ENCODE measurements at places on chromosomes 3 and 15.

DNA sequence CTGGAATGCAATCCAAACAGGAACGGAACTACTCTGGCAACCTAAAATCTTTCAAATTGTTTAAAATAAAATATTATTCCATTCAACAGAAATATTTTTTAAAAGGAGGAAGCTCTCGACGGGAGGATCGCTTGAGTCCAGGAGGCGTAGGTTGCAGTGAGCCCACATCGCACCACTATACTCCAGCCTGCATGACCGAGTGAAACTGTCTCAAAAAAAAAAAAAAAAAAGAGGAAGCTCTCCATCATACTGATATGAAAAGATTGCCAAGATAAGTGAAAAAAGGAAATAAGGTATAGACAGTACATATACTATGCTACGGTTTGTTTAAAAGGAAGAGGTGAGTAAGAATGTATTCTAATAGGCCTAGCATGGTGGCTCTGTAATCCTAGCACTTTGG lies 3.6 kb downstream of the RAD18 start:
- DNase-seq, result no peak

- DNase-seq, result no peak
Observed at GRCh38 chr15:80925597-80926059, 64.0 kb downstream of the MESD start.

GRCh38 chr3:143128227-143128955 lies 8.8 kb downstream of the CHST2 start:
- DNase-seq, result no peak

GRCh38 chr15:52727815-52728214 lies 48.6 kb upstream of the ATOSA start:
- DNase-seq, result no peak

GRCh38 chr15:23446215-23447106 lies 582 bp downstream of the GOLGA6L2 start:
- no peak for DNase-seq

GRCh38 chr15:59315914-59316451 lies 56.7 kb downstream of the MYO1E start:
- peak; percentile 18 for DNase-seq

DNA sequence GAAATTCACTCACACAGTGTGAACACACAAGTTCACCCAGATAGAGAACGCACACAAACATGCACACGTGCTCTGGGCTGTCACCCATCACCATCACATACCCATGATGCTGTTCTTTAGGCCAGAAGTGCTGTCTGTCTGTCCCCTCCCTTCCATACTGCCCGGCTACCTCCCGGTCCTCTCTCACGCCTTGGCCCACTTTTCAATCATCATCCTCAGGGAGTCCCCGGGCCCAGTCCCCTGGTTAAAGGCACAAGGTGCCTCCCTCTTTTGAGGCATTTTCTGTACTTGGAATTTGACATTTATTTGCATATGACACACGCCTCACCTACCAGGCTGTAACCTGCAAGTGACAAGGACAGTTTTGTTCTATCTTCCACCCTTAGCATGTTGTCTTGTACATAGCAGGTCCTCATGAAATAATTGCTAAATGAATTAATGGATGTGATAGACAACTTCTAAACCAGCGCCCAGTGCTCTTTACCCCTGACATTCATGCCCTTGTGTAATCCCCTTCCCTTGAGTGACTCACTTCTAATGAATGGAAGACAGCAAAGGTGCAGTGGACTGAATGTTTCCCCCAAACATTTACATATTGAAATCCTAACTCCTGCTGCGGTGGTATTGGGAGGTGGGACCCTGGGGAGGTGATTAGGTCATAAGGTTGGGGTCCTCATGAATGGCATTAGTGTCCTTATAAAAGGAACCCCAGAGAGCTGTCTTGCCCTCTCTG lies 73.9 kb upstream of the ADPGK start:
- no peak for DNase-seq

DNA sequence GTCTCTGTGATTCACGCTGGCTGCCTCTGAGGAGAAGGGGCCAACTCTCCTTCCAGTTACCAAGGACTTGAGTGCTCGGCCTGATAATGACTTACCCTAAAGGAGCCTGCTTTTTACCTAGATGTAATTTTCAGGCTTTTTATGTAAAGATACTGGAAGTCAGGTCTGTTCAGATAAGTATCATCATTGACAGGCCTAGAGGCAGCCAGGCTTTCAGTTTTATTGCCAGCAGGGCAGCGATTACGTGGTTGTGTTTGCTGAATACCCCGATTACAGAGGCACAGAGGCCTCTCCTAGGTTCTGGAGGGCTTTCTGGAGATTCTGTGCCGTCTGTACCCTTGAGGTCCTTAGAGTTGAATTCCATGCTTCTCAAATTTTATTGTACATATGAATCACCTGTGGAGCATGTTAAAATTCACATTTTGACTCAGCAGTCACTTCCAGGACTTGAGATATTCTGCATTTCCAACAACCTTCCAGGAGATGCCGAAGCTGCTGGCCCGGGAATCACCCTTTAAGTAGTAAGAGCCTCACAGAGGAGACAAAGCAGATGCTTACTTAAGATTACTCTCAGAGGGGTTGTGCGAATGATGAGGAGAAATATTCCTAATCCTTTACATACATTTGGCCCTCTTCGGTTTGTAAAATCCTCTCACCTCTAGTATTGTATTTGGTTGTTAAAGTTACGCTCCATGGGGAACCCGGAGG lies 160.1 kb upstream of the BHLHE40 start:
- no peak for DNase-seq

- no peak for DNase-seq
Observed at GRCh38 chr3:34013818-34014570, 215.6 kb downstream of the PDCD6IP start.

- DNase-seq, result peak; percentile 2
Observed at GRCh38 chr3:153221748-153222162, 59.7 kb downstream of the RAP2B start.

DNA sequence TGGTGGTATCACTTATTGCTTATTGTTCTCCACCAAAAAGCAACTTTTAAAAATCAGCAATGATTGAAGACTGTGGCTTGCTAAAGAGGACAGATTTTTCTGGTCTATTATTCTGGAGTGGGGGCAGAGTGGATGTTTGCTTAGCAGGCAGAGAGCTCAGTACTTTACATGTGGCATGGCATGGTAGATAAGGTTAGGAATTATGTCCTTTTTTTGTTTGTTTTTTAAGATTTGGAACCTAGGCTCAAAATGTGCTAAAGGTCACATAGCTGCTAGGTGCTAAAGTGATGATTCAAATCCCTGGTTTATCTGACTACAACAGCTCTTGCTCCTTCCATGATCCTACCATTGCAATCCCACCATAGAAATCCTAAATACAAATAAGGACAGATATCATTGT lies 331.0 kb upstream of the ADAMTS9 start:
- DNase-seq, result no peak

GRCh38 chr3:99909714-99910495 lies 92.2 kb downstream of the CMSS1 start:
- peak; percentile 76 for DNase-seq

- DNase-seq, result no peak
Observed at GRCh38 chr15:83545804-83546511, 98.8 kb downstream of the SH3GL3 start.

DNA sequence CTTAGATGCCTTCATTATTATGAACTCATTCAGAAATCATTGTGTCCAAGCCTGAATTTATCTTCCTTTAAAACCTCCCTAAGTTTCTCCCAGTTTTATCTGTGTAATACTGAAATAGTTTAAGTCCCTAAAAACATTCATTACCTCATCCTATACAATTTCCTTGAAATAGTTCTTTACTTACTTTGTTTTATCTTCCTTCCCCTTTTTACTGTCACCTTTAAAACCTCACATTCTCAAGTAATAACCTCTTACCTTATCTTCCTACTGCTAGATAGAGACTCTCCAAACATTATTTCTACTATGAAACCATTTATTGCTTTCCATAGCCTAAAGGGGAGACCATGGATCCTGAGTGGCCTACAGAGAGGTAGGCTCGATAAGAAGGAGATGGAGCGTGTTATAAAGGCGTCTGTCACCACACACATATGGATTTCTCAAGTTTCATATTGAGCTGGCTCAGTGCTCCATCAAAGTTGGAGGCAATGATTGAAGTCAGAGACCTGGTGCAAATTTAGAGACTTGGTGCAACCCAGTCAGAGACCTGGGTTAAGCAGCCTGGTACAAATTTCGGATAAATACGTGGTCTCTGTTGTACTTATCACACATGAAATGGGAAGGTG lies 140.4 kb downstream of the NFKBIZ start:
- DNase-seq, result no peak

- no peak for DNase-seq
Observed at GRCh38 chr15:34791701-34792100, 3.6 kb downstream of the ACTC1 start.

- no peak for DNase-seq
Observed at GRCh38 chr15:42070279-42070975, 23.9 kb downstream of the PLA2G4D start.

DNA sequence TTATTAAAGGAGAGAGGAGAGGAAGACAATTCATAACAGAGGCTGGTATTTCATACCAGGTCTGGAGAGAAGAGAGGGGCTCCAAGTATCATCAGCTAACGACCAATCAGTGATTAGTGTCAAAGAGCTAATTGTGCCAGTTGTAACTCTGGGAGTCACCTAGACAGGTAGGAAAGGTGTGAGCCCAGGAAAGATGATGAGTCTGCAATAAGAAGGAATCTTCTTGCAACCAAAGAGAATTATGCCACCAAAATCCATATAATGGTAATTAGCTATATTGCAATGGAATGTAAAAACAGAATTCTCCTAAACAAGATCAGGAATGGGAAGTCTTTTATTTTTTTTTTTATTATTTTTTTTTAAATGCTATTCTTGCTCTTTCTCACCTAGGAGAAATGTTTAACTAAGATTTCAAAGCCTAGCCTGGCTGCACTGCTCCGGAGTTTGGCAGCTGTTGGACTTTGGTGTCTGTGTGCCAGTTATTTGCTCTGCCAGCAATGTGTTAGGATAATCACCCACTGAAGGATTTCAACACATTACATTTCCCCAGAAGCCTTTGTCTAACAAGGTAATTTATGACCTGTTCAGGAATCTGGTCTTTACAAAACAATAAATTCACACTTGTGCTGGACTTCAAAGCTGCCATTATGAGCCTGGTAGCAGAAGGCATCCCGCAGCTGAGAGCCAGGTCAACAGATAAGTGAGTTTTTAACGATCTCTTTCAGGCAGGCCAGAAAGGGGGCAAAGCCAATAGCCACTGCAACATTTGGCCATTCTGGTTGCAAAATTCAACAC lies 89.4 kb downstream of the FOXB1 start:
- DNase-seq, result no peak

All from kidney glomerular epithelial cell (primary cell).